ENCODE measurements at places on chromosomes 5 and 9.
A peak's percentile ranks its signal among the peaks of the same experiment; 100 is the strongest.

DNA sequence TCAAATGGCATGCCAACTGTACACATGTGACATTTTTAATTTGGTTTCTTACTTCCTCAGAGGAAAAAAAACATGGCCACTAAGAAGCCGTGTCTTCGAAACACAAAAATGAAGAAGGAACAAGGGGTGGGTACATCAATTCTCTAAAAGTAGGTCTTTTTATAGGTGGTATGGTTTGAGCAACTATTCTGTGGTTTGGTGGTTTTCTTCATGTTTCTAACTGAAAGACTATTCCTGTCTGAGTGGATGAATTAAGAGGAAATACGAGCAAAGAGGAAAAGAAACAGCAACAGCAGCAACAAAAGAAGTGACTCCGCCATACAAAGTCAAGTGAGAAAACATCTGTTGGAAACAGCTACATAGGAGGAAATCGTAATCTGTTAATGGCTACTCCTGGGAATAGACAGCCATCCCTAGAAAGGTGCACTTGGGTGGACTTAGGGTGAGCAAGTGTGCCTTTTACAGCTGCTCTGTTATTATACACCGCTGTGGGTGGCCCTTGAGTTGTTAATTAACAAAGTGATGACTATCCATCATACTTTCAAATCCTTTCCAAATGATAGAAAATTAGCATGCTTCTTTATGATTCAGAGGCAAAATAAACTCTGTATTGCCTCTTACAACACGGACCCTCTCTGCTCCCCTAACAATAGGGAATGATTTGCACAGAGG, 575.8 kb downstream of the TLE1 start:
- no peak for DNase-seq

GRCh38 chr9:75636427-75637045, 253.9 kb upstream of the PCSK5 start:
- no peak for DNase-seq

DNA sequence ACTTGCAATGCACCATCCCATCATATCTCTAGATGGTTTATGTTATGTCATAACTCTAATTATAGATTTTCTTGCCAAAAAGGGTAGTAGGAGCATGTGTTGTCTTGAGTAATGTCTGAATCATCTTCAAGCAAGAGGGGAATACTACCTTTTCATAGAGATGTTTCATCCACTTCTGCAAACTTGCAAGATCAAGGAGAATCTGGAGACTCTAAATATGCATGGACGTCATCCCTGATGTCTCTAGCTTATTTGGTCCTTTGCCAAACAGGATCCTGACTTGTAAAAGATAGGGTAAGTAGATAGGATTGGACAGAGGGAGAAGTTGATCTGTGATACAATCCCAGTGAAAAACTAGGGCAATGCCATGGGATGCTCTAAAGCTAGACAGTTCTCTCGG, 246.5 kb downstream of the DMRTA1 start:
- no peak for DNase-seq

DNA sequence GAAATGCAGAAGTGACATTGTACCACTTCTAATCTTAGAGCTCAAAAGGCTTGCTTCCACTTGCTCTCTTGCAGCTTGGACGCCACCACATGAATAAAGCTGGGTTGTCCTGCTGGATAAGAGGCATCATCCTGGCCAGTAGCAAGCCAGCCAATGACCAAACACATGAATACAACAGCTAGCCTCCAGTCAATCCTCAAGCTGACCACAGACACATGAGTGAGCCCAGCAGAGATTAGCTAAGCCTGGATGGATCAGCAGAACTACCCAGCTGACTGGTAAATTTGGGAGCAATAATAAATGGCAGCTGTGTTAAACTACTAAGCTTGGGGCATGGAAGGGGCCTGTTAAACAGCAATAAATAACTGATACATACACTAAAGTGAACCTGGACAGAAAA, 121.1 kb upstream of the SLC12A2 start:
- no peak for DNase-seq

DNA sequence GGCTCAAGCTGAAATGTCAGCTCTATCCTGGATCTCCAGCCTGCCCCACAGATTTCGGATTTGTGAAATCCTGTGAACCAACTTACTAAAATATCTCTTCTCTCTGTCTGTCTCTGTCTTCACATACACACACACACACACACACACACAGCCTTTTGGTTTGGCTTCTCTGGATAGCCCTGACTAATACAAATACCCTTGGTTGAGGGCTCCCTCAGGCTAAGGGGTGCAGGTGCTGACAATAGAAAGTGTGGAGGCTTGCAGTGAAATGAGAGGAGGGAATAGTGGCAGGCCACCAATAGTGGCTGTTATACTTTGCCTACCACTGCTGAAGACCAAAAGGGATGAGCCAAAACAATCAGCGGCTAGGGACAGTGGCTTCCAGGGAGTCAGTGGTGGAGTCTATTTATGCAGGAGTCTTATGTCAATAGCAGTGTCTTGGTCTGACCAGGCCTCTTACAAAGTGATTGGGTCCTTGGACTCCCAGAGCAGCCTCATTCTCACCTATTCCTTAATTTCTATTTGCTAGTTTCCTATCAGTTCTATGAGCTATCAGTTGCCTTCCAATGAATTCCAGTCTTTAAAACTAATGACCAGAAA, 93.2 kb upstream of the GAS1 start:
- DNase-seq, result no peak

GRCh38 chr9:115498303-115498702, 380.3 kb upstream of the TNC start:
- no peak for DNase-seq

DNA sequence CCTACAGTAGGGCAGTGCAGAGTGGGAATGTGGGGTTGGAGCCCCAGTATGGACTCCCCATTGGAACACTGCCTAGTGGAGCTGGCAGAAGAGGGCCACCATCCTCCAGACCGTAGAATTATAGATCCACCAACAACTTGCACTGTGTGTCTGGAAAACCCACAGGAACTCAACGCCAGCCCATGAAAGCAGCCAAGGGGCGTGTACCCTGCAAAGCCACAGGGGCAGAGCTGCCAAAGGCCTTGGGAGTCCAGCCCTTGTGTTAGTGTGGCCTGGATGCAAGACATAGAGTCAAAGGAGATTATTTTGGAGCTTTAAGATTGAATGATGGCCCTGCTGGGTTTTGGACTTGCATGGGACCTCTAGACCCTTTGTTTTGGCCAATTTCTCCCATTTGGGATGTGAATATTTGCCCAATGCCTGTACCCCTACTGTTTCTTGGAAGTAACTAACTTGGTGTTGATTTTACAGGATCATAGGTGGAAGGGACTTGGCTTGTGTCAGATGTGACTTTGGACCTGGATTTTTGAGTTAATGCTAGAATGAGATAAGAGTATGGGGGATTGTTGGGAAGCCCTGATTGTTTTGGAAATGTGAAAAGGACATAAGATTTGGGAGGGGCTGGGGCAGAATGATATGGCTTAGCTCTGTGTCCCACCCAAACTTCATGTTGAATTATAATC, 266.8 kb downstream of the SEMA5A start:
- no peak for DNase-seq

- no peak for DNase-seq
Measured at GRCh38 chr5:158797498-158797845, 302.2 kb downstream of the EBF1 start.

DNA sequence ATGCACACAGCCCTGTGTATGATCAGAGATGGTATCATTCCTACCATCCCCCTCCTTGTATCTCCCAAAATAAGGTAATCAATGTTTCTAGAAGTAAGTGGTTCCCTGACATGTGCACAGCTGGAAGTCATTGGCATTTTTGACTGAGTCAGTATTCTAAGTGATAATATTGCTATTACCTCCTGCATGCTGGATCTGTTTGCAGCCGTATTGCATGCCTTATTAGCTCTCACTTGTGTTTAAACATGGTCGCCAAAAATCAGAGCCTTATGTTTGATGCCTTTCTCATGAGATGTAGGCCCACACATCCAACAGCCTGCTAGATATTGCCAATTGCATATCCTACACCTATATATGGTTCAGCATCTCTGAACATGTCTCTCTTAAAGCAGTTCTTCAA, 254.3 kb downstream of the CDH12 start:
- DNase-seq, result no peak

- DNase-seq, result no peak
Measured at GRCh38 chr9:26406676-26407075, 485.9 kb downstream of the CAAP1 start.

- no peak for DNase-seq
Measured at GRCh38 chr9:95425910-95426551, 90.7 kb downstream of the PTCH1 start.

DNA sequence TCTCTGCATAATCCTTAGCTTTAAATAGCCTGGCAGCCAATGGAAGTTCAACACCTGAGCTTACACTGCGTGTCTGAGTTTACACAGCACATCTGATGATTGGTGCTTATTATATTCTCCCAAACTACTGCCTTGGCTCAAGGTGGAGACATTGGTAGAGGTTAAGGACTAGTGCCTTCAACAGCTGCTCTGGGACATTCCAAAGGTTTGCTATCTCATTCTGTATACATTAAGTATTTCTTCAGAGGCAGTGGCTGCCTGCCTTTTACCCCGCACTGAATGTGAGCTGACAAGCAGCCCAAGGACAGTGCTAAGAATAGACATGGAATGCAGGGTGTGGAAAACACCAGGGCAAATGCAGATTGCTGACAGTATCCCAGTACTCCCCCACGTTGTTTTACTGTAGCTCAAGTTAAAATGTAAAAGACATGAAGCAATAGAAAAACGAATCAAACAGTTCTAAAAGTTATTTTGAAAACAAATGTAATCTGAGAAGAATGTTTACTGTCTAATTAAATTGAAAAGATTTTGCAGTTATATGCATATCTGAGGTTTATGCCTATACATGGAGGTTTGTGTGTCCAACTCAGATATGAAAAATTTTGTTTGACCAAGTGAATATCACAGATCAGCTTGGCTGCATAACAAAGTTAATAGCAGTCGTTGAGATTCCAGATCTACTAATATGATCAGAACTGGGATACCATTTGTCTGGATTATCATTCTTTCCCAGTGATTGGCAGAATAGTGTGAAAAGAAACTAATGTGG, 1.8 kb downstream of the HSPB3 start:
- DNase-seq, result no peak

GRCh38 chr5:76867827-76868693, 18.2 kb downstream of the S100Z start:
- peak; percentile 10 for DNase-seq

- peak; percentile 81 for DNase-seq
Measured at GRCh38 chr5:31531888-31532547, at the start of the genes C5orf22 and DROSHA. C5orf22 (plus strand) TSS chr5:31532301; CDS start chr5:31532393, 92 bp downstream. DROSHA (minus strand) TSS chr5:31532093; CDS start chr5:31529059, 3,034 bp downstream.

GRCh38 chr9:108211411-108211955, 644.3 kb downstream of the ACTL7B start:
- no peak for DNase-seq

DNA sequence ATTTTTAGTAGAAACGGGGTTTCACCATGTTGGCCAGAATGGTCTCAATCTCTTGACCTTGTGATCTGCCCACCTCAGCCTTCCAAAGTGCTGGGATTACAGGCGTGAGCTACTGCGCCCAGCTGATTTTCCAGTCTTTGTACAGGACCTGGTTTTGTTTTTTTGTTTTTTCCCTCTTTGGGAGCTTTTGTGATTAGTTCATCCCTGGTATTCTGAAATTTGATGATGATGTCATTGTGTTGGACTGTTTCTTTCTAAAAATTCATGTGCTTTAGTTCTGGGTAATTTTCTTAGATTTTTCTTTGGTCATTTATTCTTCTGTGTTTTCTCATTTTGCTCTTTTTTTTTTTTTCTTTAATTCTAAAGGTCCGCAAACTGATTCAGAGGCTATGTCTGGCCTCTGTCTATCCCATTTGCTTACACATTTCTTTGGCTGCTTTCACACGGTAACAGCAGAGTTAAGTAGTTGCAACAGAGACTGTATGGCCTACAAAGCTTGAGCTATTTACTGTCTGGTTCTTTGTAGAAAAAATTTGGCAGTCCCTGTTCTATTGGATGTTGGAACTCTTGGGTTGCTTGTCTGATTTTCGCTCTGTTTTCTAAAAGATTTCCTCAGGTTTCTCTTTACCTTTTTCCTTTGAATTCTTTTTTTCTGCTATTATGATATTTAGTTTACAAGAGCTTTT, 24.8 kb downstream of the STX17 start:
- DNase-seq, result no peak

DNA sequence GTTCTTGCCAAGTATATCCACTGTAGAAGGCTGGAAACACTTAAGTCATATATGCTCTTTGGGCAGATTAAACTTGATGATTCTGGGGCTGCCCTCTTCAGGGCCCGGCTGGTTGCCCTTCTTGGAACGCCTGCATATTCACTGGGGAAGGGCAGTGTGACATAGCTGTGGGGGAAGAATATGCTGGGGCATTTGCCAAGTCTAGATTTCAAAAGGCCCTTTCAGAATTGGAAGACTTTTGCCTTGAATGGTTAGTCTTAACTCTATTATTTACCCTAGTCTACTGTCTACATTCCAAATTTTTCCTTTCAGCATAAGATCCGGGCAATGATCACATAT, 161.2 kb upstream of the PITX1 start:
- no peak for DNase-seq

GRCh38 chr9:114283551-114284111, 39.3 kb upstream of the ORM1 start:
- DNase-seq, result no peak

Measured in stimulated activated CD8-positive, alpha-beta memory T cell treated with anti-CD3 and anti-CD28 coated beads, Interleukin-2, amount 100 ng/mL, for 1 hour (primary cell).